Cerebellum (tissue), 4 donors: ENCODE measurements at places on chromosomes 5 and 9.

GRCh38 chr9:101126556-101126955 is 98.0 kb downstream of the PLPPR1 start:
- DNase-seq = no peak

DNA sequence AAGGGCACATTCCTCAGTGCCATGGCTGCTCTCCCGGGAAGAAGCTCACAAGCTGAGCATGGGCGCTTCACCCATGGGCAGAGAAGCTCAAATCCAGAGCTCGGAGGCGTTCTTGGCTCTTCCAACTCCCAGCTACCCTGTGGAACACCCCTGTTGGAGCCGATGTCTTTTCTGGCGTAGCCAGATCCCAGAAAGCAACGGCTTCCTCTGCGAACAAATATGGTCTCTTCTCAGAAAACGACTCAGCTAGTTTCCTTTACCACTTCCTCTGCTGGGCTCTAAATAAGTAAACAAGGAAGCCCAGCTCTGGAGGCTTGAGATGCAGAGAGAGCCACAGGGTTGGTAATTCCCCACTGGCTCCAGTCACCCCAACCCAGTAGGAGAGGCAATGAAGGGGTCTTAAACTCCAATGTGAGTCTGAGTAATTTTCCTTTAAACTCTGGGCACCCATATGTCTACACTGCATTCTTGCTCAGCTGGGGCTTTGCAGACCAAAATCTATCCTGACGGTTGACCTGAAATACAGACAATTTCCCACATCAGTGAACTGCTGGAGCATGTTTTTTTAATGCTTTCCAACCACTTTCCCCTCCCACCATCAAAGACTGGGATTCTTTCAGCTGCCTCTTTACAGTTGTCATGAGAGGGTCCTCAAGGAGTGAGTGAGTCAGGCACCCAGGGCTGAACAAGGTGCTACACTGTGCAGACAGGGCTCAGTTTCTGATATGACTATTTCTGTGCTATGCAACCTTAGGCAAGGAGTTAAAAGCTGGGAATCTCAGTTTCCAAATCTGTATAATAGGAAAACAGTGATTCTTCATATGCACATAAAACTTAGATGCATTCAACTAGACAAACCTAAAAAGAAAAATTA is at the start of gene LCP2:
Gene LCP2 (minus strand): TSS at position 189 of the 874 bp plus-strand sequence. CDS start 166 bp downstream, at position 23.
- DNase-seq = no peak

GRCh38 chr5:134794082-134794481 is 35.5 kb downstream of the DDX46 start:
- DNase-seq = no peak

- DNase-seq = no peak
Observed at GRCh38 chr5:97529354-97529985, 346.4 kb upstream of the RIOK2 start.

DNA sequence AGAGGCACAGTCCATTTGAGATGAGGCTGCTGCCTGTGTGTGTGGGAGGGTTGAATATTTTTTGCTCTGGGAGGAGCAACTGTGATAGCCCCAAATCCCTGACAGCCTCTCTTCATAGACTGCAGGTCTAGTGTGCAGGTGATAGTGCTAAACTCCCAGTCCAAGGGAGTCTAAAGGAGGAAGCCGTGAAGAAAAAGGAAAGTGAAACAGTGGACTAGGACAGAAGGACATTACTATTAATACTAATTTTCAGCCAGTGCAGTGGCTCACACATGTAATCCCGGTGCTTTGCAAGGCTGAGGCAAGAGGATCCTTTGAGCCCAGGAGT is 295.0 kb downstream of the PDE4D start:
- no peak for DNase-seq

DNA sequence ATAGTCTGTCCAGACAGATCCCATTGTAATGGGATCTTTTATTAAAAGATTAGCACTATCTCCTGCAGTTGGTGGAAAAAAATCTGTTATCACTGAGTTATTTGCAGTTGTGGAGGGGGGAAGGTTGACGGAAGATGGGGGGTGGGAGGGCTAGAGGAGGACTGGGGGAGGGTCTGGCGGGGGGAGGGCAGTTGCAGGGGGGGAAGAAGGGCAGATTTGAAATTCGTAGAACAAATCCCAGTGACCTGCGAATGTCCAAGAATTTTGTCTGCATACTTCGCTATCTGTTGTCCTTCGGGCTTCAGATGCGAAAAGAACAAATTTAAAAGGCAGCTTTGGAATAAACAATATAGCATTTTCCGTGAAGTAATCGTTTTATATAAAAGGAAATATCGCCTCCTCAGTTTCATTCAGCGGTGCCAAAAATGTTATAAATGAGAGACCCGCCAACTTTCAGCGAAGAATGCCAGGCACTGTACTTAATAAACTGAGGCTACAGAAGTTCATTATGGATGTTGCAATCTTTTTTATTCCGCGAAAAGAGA is 1.3 kb upstream of the FST start:
- no peak for DNase-seq

- no peak for DNase-seq
Observed at GRCh38 chr5:178555771-178556211, 34.4 kb downstream of the COL23A1 start.

- DNase-seq = no peak
Observed at GRCh38 chr9:95791695-95792094, 83.8 kb upstream of the ERCC6L2 start.

- DNase-seq = no peak
Observed at GRCh38 chr9:125522328-125522725, 184.7 kb downstream of the MAPKAP1 start.

DNA sequence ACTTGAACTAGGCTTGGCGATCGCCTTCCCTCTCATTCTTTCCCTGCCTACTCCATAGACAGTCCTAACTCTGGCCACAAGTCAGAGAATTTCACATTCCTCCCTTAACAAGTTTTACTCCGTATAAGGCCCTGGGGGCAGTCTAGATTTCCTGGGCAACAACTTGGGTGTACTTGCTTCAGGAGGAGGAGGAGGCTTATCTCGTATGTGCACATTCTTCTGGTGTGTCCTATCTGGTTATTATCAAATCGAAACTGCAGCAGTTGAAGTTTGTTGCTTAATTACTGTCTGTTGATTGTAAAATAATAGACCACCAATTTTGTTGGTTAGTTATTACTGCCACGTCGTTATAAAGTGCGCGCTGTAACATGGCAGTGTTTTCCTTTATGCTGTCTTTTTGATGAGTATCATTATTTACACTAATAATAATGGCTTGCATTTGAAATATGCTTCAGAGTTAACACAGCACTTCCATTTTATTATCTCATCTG is 42.0 kb downstream of the PIP5K1B start:
- DNase-seq = no peak

- DNase-seq = no peak
Observed at GRCh38 chr9:12854221-12854620, 79.4 kb downstream of the LURAP1L start.

GRCh38 chr9:81610740-81611107 is 78.6 kb downstream of the TLE1 start:
- DNase-seq = no peak

- DNase-seq = no peak
Observed at GRCh38 chr9:95452176-95452575, 64.6 kb downstream of the PTCH1 start.

DNA sequence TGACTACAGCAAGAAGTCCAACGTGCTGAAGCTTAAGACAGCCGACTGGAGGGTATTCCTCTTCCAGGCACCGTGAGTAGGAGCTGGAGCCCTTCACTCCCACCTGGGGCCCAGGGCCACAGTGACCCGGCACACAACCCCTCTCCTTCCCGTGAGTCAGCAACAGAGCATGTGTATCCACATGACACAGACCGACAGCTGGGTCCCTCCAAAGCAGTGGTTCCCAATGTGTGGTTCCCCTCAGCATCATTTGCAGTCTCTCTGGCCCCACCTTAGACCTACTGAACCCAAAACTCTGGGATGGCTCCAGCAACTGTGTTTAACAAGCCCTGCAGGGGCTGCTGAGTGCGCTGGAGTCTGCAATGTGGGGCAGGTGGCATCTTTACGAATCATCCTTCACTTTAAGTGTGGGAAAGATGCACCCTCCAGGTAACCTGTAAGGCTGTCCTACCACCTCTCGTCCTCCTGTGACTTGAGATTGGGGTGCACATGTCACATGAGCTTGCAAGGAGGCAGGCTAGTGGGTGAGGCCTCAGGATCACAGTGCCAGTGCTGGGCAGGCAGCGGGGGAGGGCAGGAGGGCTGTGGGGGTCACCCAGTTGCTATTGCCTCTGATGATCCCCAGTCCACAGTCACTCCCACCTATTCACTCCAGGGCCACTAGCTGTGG is 42.2 kb downstream of the PSD2 start:
- DNase-seq = no peak
